Activated CD4-positive, alpha-beta T cell treated with anti-CD3 and anti-CD28 coated beads, Interleukin-2, amount 50 U/mL, for 4 hours (primary cell): ENCODE measurements at places on chromosomes 5 and 9.

DNA sequence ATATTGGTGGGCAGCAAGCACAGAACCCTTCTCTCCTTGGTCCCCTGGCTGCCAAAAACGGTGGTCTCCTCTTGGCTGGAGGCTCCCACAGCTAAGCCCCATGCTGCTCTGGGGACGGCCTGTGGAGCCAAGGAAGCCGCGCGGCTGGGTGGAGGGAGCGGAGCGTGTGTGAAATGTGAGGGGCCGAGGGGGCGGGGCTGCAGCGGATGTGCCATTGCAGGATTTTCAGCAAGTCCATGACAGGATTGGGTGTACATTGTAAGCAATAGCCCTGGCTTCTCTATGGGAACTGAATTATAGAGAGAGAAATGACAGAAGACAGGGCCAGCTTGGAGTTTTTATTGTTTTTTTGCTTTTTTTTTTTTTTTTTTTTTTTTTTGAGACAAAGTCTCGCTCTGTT is 336.5 kb downstream of the DIRAS2 start:
- no peak for DNase-seq

GRCh38 chr9:112093870-112094216 is 81.3 kb downstream of the SUSD1 start:
- DNase-seq = no peak

DNA sequence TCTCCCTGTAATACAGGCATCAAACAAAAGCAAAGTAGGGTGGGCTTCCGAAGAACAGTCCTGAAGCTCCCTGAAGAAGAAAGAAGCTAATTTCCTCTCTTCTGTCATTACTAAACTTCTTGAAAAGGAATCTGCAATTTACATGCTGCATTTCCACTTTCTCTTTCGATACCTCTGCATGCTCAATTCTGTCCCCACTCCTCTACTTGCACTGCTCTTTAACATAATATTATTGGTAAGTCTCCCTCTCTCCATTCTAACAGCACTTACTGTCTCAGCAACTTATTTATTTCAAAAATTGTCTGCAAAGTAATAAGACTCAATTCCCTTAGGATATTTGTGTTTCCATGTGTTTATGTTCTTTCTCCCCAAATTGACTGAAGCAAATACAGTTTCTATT is 3.9 kb upstream of the PLPP1 start:
- DNase-seq = no peak

DNA sequence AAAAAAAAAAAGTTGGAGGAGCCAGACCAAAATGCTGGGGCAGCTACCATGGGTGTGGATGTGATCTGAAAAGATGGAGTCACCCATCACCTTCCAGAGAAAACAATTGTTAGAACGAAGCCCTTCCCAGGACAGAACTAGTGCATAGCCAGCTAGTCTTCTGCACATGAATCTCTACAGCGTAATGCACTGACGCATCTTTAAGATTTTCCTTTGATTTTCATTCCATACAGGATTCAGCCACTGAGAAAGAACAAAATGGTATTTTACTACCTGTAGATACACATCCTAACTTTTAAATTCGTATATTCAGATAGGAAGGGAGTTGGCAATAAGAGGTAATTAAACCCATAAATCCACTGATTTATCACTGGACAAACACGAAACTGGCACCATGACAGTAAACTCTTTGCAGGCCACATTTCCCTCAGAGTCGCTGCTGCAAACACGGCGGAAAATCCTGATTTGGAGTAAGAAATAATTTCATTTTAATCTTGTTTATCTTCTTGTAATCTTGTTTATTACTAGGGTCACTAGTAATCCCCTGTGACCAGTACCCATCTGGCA is 206.6 kb downstream of the SPOCK1 start:
- DNase-seq = no peak

DNA sequence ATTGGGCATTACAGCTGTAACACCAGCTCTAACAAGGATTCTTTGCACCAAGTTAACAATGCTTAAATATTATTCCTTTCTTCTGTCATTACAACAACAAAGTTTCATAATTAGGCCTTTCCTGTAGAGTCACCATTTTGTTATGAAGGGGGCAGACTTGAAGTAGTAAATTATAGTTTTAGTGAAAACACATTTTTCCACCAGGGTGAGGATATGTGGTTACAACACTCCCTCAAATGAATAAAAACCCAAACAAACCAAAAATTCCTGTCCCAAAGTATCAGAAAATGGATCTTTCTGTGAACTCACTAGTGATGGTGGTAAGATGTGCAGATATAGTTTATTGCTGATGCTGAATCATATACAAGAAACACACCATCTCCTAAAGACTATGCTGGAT is 250.5 kb upstream of the TUT7 start:
- no peak for DNase-seq

- no peak for DNase-seq
These were observed 3.6 kb downstream of the B4GALT1 start for GRCh38 chr9:33163433-33164137.
